ENCODE measurements at places on chromosomes 12 and 14. TPM values are rescaled to one million over a fixed set of nuclear protein-coding genes. Genes with fewer than 3 reads are reported as not detected.

GRCh38 chr12:90250766-90251165 lies 542.1 kb upstream of the ATP2B1 start:
- no peak overlapping the region for H3K27ac ChIP-seq
- no peak overlapping the region for H3K4me3 ChIP-seq
- no peaks in the 10 kb centered on the region for H3K4me1 ChIP-seq
- H3K36me3 ChIP-seq, result no peaks in the 10 kb centered on the region

DNA sequence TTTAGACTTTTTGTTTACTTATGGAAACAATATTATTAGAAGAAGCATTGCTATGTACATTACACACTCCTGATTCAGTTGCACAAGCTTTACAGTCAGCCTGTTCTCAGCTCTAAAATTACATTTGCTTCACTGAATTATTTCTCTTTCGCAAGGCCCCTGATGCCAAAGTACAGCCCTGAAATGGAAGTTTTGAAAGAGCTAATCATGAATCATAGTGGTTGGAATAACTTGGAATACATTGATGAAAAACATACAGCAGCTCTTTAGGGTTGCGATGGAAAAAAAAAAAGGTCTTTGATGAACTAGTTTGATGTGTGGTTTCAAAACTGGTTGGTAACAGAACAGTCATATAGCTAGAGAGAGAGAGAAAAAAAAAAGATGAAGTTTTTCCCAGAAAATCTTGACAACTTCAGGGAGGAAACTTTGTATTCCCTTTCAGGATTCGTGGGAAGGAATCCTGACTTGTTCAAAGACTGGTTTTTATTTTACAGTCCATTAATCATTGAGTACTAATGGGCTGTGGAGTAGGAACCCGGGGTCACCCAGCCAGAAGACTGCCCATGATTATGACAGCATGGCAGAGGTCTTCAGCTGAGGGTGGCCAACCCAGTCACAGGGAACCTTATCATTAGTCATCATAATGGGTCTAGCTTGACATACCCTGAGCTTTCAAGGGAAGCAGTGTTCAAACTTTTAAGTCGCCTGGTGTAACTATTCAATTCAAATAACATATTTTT lies 460.1 kb downstream of the NAV3 start:
- no peaks in the 10 kb centered on the region for H3K27me3 ChIP-seq
- H3K36me3 ChIP-seq, result no peaks in the 10 kb centered on the region
- no peak overlapping the region for H3K4me3 ChIP-seq
- H3K27ac ChIP-seq, result no peak overlapping the region

DNAJC22 gene
- 0.21 TPM for total RNA-seq

DNA sequence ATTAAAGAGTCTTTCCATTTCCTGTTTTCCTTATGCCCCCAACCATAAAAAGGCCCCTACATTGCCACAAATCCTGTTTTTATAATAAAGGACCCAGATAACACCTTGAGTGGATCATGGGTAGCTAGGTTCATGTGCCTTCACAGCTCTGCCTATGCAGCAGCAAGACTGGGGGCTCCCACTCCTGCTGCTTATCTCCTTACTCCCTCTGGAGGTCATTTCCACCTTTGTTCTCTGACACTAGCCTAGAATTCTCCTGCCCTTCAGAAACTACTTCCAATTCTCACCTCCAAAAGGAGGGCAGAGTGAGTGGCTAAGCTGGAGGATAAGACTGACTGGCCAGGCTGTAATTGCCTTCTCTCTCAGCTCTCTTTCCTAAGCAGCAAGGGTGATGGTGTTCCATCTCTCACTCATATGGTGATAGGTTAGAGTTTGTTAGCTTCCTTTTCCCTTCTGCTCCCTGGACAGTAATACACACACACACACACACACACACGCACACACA lies 20.0 kb upstream of the STAC3 start:
- H3K36me3 ChIP-seq, result no peaks in the 10 kb centered on the region
- H3K4me1 ChIP-seq, result no peaks in the 10 kb centered on the region
- H3K27me3 ChIP-seq, result no peaks in the 10 kb centered on the region
- no peak for DNase-seq

ARL6IP4 gene
- 133 TPM for total RNA-seq

BBOF1 gene
- total RNA-seq, result 2.2 TPM

DNA sequence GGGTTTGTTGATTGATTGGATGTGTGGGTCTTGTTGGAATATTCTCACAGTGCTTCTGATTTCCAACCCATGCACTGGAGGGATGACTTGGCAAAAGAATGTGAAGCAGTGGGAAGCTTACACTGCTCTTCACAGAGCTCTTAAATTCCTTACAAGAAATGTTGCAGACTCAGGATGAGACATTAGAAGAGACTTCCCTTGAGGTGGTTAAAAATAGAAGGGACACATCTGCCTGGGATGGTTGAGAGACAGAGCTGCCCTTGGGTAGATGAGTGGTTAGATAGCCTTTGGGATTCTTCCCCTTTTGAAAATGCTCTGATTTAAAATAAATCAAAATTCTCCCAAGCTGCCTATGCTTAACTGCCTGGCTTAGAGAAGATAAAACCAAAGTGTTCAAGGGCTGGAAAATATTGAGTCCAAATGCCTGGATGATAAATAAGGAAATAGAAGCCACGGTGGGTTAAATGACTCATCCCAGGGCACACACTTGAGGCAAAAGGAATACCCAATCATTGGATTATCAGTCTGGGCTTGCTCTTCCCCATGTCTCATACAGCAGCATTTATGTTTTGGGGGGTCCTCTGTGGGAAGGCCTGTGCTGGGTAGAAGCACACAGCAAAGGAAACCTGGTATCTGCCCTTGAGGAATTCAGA lies 264.3 kb downstream of the AKAP6 start:
- no peaks in the 10 kb centered on the region for H3K27me3 ChIP-seq
- no peak overlapping the region for H3K4me3 ChIP-seq
- H3K4me1 ChIP-seq, result no peaks in the 10 kb centered on the region
- H3K36me3 ChIP-seq, result no peaks in the 10 kb centered on the region
- no peak for DNase-seq

SCN8A gene
- 0.26 TPM for total RNA-seq

DNA sequence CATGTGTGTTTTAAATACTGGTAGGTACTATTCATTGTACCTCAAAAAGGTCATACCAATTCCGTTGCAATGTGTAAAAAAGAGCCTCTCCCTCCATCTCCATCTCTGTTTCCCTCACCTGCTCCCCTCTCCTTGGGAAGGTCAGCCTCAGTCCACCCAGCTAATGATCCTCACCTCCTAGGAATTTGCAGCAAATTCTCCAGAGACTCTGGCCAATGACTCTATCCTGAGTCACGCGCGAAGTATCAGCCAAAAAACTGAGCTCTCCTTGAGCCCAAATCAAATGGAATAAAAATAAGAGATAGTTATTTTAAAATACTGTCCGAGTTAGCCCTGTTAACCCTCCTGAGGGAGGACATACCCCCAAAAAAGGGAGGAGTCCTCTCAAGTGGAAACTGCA lies 148.4 kb downstream of the DPF3 start:
- no peaks in the 10 kb centered on the region for H3K4me1 ChIP-seq
- no peak overlapping the region for H3K27ac ChIP-seq
- no peaks in the 10 kb centered on the region for H3K27me3 ChIP-seq
- DNase-seq, result no peak
- no peak overlapping the region for H3K4me3 ChIP-seq
- H3K36me3 ChIP-seq, result no peaks in the 10 kb centered on the region

DNA sequence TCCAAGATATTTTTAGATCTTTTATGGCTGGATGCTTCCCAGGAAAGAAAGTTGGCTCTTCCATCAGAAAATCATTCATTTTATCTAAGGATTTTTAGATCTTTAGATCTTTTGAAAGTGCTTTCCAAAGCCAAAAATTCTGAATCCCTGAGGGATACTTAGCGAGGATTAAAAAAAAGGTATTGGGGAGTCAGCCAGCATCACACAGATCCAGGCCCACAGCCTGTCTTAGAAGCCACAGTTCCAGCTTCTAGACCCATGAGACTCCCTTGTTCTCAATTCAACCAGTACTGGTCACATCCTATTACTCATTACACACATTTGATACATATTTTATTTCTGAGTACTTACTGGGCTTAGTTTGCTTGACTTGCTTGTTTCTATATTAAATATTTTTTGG lies 49.9 kb downstream of the TSPAN8 start:
- no peak for DNase-seq
- H3K4me3 ChIP-seq, result no peak overlapping the region
- H3K4me1 ChIP-seq, result no peaks in the 10 kb centered on the region
- no peaks in the 10 kb centered on the region for H3K27me3 ChIP-seq

GRCh38 chr14:38280081-38280480 lies 24.2 kb upstream of the CLEC14A start:
- no peaks in the 10 kb centered on the region for H3K4me1 ChIP-seq
- H3K36me3 ChIP-seq, result no peaks in the 10 kb centered on the region
- no peaks in the 10 kb centered on the region for H3K27me3 ChIP-seq
- DNase-seq, result no peak
- H3K4me3 ChIP-seq, result no peak overlapping the region

PLEK2 gene
- 2.8 TPM for total RNA-seq

GRCh38 chr12:69657376-69658137 lies 41.5 kb downstream of the BEST3 start:
- H3K27me3 ChIP-seq, result no peaks in the 10 kb centered on the region
- no peak overlapping the region for H3K4me3 ChIP-seq
- H3K36me3 ChIP-seq, result no peaks in the 10 kb centered on the region
- H3K4me1 ChIP-seq, result no peaks in the 10 kb centered on the region

NOVA1 gene
- total RNA-seq, result 1.5 TPM

- no peaks in the 10 kb centered on the region for H3K27me3 ChIP-seq
- no peak for DNase-seq
- H3K27ac ChIP-seq, result no peak overlapping the region
- no peaks in the 10 kb centered on the region for H3K36me3 ChIP-seq
These were observed 735.7 kb downstream of the BCL11B start for GRCh38 chr14:98536256-98536655.

- no peak for DNase-seq
- no peaks in the 10 kb centered on the region for H3K36me3 ChIP-seq
- no peaks in the 10 kb centered on the region for H3K27me3 ChIP-seq
- H3K4me1 ChIP-seq, result peaks cover 7% of the 10 kb centered on the region
- H3K27ac ChIP-seq, result peak overlapping the region; percentile 21
- H3K4me3 ChIP-seq, result no peak overlapping the region
These were observed 333.8 kb downstream of the PDZRN4 start for GRCh38 chr12:41521872-41522379.

DNA sequence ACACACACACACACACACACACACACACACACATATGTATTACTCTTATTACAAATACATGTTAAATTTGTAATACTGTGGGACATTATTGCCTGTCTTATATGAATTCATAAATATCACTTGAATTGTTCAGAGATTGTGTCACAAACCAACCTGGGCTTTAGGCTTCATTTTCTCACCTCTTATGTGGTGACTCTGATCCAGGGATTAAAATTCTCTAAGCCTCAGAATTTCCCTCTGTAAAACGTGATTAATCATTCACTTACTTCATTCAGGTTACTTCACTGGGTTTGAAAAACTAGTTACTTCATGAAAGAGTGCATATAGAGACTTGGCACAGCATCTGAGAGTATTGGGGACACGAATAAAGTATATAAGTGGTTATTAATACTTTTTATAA lies 240.3 kb upstream of the PDZRN4 start:
- H3K27ac ChIP-seq, result no peak overlapping the region
- H3K27me3 ChIP-seq, result no peaks in the 10 kb centered on the region
- no peak overlapping the region for H3K4me3 ChIP-seq
- no peaks in the 10 kb centered on the region for H3K4me1 ChIP-seq
- no peaks in the 10 kb centered on the region for H3K36me3 ChIP-seq

PAPLN gene
- 8.6 TPM for total RNA-seq

TESPA1 gene
- total RNA-seq, result 1.2 TPM

DNA sequence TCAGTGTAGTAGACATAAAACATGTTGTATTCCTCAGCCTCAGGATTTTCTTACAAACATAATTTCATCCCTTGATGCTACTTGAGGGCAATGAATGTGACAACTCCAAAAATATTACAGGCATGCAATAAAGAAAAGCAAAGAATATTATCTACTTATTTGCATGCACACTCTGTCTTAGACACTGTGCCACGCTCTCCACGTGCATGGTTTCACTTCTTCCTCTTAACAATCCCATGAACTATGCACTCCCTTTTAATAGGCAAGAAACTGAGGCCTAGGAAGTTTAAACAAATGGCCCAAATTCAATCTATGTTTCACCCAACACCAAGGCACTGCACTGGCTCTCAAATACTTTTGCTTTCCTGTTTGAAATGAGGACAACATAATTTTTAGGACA lies 1.8 kb upstream of the PAH start:
- no peak for DNase-seq
- H3K27ac ChIP-seq, result no peak overlapping the region
- H3K4me3 ChIP-seq, result no peak overlapping the region
- H3K36me3 ChIP-seq, result no peaks in the 10 kb centered on the region
- no peaks in the 10 kb centered on the region for H3K27me3 ChIP-seq
- no peaks in the 10 kb centered on the region for H3K4me1 ChIP-seq

DNA sequence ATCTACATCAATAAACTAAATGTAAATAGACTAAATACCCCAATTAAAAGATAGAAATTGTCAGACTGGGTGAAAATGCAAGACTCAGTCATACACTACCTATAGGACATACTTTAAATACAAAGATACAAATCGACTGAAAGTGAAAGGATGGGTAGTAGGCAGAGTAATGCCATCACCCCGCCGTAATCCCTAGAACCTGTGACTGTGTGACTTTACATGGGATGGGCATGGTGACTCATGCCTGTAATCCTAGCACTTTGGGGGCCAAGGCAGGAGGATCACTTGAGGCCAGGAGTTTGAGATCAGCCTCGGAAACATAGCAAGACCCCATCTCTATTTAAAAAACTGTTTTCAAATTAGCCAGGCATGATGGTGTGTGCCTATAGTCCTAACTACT lies 2.6 kb upstream of the EVL start:
- no peaks in the 10 kb centered on the region for H3K36me3 ChIP-seq
- no peak overlapping the region for H3K4me3 ChIP-seq
- no peak for DNase-seq
- no peak overlapping the region for H3K27ac ChIP-seq
- peaks cover 12% of the 10 kb centered on the region for H3K4me1 ChIP-seq

GRCh38 chr14:57879516-57879915 lies 13.6 kb upstream of the SLC35F4 start:
- H3K36me3 ChIP-seq, result no peaks in the 10 kb centered on the region
- DNase-seq, result no peak
- no peaks in the 10 kb centered on the region for H3K4me1 ChIP-seq
- no peak overlapping the region for H3K27ac ChIP-seq

DNA sequence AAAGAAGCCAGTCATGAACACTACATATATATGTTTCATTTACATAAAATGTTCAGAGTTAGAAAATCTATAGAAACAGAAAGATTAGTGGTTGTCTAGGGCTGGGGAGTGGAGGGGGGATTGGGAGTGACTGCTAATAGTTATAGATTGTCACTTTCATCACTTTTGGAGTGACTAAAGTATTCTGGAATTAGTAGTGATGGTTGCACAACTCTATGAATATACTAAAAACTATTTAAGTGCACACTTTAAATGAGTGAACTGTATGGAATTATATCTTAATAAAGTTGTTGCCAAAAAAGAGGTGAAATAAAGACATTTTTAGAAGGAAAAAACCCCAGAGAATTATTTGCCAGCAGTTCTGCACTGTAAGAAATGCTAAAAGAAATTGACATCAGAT lies 9.5 kb downstream of the CATSPERB start:
- no peaks in the 10 kb centered on the region for H3K36me3 ChIP-seq
- no peak for DNase-seq
- no peaks in the 10 kb centered on the region for H3K4me1 ChIP-seq
- H3K4me3 ChIP-seq, result no peak overlapping the region
- H3K27ac ChIP-seq, result no peak overlapping the region
- no peaks in the 10 kb centered on the region for H3K27me3 ChIP-seq

BDKRB2 gene
- 1.9 TPM for total RNA-seq

- H3K4me1 ChIP-seq, result peaks cover 8% of the 10 kb centered on the region
- H3K27ac ChIP-seq, result peak within 1 kb of the TSS; percentile 68
- no peaks in the 10 kb centered on the region for H3K36me3 ChIP-seq
These were observed at the start of gene TMTC1 for GRCh38 chr12:29783773-29784666. Gene TMTC1 (minus strand): TSS chr12:29783942. CDS start chr12:29783751, 191 bp downstream.

GRCh38 chr14:92866181-92866752 lies 56.7 kb upstream of the CHGA start:
- H3K4me3 ChIP-seq, result no peak overlapping the region
- no peaks in the 10 kb centered on the region for H3K4me1 ChIP-seq
- no peak for DNase-seq
- no peaks in the 10 kb centered on the region for H3K27me3 ChIP-seq

HPD gene
- total RNA-seq, result 2.1 TPM
